Osteocyte (in vitro differentiated cells): ENCODE measurements at places on chromosomes 11 and 22.

DNA sequence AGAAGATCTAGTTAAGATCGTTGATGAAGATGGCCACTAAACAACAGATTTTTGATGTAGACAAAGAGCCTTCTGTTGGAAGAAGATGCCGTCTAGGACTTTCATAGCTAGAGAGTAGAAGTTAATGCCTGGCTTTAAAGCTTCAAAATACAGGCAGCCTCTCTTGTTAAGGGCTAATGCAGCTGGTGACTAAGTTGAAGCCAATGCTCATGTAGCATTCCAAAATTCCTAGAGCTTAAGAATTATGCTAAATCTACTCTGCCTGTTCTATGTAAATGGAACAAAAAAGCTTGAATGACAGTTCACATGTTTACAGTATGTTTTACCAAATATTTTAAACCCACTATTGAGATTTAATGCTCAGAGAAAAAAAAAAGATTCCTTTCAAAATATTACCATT, 492.6 kb downstream of the CNTN5 start:
- H3K4me3 ChIP-seq, result no peak overlapping the region
- H3K27me3 ChIP-seq, result no peaks in the 10 kb centered on the region
- DNase-seq, result no peak
- peaks cover 2% of the 10 kb centered on the region for H3K36me3 ChIP-seq
- H3K27ac ChIP-seq, result no peak overlapping the region

GRCh38 chr11:70135625-70136059, 57.5 kb downstream of the ANO1 start:
- no peak overlapping the region for H3K27ac ChIP-seq
- peaks cover 4% of the 10 kb centered on the region for H3K27me3 ChIP-seq
- H3K36me3 ChIP-seq, result no peaks in the 10 kb centered on the region
- no peak overlapping the region for H3K4me3 ChIP-seq

DNA sequence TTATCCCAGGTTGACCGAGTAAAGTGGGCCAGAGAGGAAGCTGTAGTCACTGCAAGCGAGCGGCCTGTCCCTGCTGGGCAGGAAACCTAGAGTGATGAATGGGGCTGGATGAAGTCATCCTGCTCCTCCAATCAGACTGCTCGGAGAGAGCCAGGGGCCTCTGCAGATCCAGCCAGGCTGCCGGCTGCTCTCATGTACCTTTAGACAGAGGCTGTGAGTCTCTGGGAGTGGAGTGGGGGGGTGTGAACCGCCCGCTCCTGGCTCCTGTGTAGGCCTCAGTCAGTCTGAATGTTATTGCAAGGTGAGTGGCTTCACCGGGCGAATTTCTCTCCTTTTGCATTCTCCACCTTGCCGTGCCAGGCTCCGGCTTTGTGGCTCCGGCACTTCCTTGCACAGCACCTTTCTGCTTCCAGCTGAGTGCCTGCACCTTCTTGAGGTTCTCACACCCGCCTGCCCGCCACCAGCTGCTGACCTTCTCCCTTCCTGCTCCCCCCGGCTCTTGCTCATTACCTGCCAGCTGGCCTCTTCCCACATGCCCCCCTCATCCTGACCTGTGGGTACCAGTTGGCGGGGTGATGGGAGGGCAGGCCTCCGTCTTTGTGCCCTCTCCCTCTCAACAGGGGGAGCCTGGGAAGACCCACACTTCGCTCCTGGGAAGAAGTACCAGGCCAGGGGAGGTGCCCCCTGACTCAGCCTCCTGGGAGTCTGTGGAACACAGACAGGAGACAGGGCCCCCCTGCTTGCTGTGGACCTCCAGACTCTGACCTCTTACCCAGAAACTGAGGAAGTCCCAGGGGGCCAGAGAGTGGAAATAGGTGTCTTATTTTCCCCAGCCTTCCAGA, 79.9 kb downstream of the GRAMD1B start:
- H3K4me1 ChIP-seq, result peaks cover 7% of the 10 kb centered on the region
- no peak overlapping the region for H3K27ac ChIP-seq
- H3K27me3 ChIP-seq, result no peaks in the 10 kb centered on the region
- H3K4me3 ChIP-seq, result no peak overlapping the region
- no peak for DNase-seq

- no peak overlapping the region for H3K27ac ChIP-seq
- no peak overlapping the region for H3K4me3 ChIP-seq
- H3K27me3 ChIP-seq, result peaks cover 9% of the 10 kb centered on the region
- no peak for DNase-seq
Observed at GRCh38 chr22:49979587-49980264, 19.2 kb downstream of the PIM3 start.

GRCh38 chr22:38205261-38206128, 3.7 kb downstream of the MAFF start:
- H3K36me3 ChIP-seq, result no peaks in the 10 kb centered on the region
- peaks cover 37% of the 10 kb centered on the region for H3K4me1 ChIP-seq
- no peaks in the 10 kb centered on the region for H3K27me3 ChIP-seq

DNA sequence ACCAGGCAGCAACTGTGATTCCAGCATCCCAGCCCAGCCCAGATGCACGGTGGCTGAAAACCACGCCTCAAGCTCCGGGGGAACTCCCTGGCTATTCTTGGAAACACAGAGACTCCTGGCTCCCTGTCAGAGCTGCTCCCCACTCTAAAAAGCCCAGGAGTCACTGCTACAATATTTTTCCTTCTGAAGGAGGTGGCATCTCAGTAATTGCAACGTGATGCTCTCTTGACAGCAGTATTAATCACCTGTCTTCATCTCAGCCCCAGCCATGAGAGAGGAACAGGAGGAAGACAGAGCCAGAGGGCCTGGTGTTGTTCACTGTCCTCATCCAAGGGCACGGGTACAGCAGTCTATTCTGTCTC, 26.9 kb downstream of the DRD2 start:
- no peak for DNase-seq
- H3K36me3 ChIP-seq, result no peaks in the 10 kb centered on the region
- H3K27ac ChIP-seq, result no peak overlapping the region
- no peak overlapping the region for H3K4me3 ChIP-seq
- H3K27me3 ChIP-seq, result peaks cover 7% of the 10 kb centered on the region
